GM23338 (cell line): ENCODE measurements at places on chromosomes 5 and 9. TPM values are rescaled to one million over a fixed set of nuclear protein-coding genes. Genes with fewer than 3 reads are reported as not detected.

Gene ELAVL2
- 39.0 and 42.4 TPM in 2 replicates for total RNA-seq

Gene WDR38
- total RNA-seq, result not detected in 2 replicates

Gene SEMA6A
- 355 and 400 TPM in 2 replicates for total RNA-seq

Gene SEC61B
- total RNA-seq, result 90.5 and 133 TPM in 2 replicates

Gene IL5
- not detected in 2 replicates for total RNA-seq

Gene LMX1B
- 0.21 TPM in 1 of 2 replicates, not detected in the other for total RNA-seq

Gene ZBED3
- total RNA-seq, result 8.0 and 9.3 TPM in 2 replicates

Gene PDE6A
- total RNA-seq, result not detected in 2 replicates

Gene KCNN2
- total RNA-seq, result 14.7 and 24.7 TPM in 2 replicates

Gene POLR3G
- total RNA-seq, result 130 and 147 TPM in 2 replicates

Gene ADRA1B
- not detected in 2 replicates for total RNA-seq

Gene PCDHGC5
- 0.54 and 1.5 TPM in 2 replicates for total RNA-seq

Gene DMRT3
- total RNA-seq, result not detected in 2 replicates

Gene SCGB3A2
- total RNA-seq, result 27.0 and 36.1 TPM in 2 replicates

Gene TAF11L14
- total RNA-seq, result not detected in 2 replicates

Gene DPP7
- total RNA-seq, result 9.7 and 19.7 TPM in 2 replicates

Gene HTR1A
- total RNA-seq, result 2.3 and 4.7 TPM in 2 replicates

Gene STPG3
- not detected in 2 replicates for total RNA-seq

Gene C9orf153
- total RNA-seq, result 0.12 TPM in 1 of 2 replicates, not detected in the other

Gene SPATA31A1
- not detected in 2 replicates for total RNA-seq

Gene MTMR12
- total RNA-seq, result 47.4 and 51.6 TPM in 2 replicates

Gene TIFAB
- total RNA-seq, result not detected in 2 replicates

Gene MVB12B
- 4.0 and 6.6 TPM in 2 replicates for total RNA-seq

Gene SHOC1
- total RNA-seq, result not detected in 2 replicates

Gene AGXT2
- total RNA-seq, result not detected in 2 replicates

Gene THBS4
- 13.7 and 23.2 TPM in 2 replicates for total RNA-seq

Gene HEMGN
- total RNA-seq, result not detected in 2 replicates

Gene MCTP1
- total RNA-seq, result 4.2 and 13.6 TPM in 2 replicates

Gene TAF11L10
- total RNA-seq, result not detected in 2 replicates
